ENCODE measurements at places on chromosomes 1 and 21.

DNA sequence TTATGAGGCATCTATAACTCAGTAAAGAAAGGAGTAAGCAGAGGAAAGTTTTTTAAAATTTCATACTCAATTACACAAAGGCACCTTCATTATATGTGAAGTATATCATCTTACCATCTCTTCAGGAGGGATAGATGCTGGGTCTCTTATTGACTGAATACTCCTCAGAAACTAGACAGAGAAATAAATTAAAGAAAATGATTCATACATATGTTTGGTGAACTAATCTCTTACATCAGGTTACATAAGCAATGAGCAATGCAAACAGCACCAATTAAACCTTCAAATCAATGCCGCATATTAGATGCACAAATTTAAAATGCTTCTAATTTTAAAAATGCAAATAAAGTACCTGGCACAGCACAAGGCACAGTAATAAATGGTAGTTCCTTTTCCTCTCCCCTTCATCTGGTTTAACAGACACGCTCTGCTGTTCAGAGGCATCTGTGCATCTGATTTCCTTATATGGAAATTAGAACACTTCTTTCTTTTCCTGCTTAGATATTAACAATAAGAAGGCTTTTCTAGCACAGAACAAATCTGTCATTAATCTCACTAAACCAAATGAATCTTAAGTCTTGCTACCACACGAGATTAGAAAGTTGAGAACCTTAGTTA is 20.0 kb downstream of the SCYL3 start:
- H3K4me3 ChIP-seq: no peak overlapping the region
- H3K27ac ChIP-seq: peak overlapping the region; percentile 42
- H3K4me1 ChIP-seq: no peaks in the 10 kb centered on the region
- H3K36me3 ChIP-seq: peaks cover 22% of the 10 kb centered on the region
- no peak for DNase-seq

- no peaks in the 10 kb centered on the region for H3K36me3 ChIP-seq
- H3K27ac ChIP-seq: no peak overlapping the region
- no peak for DNase-seq
- no peaks in the 10 kb centered on the region for H3K4me1 ChIP-seq
These were observed 71.9 kb downstream of the NMNAT2 start for GRCh38 chr1:183346276-183346732.

GRCh38 chr1:235051521-235051920 is 77.1 kb downstream of the TOMM20 start:
- DNase-seq: no peak
- no peaks in the 10 kb centered on the region for H3K36me3 ChIP-seq
- no peak overlapping the region for H3K27ac ChIP-seq
- H3K4me1 ChIP-seq: peaks cover 4% of the 10 kb centered on the region
- no peak overlapping the region for H3K4me3 ChIP-seq

DNA sequence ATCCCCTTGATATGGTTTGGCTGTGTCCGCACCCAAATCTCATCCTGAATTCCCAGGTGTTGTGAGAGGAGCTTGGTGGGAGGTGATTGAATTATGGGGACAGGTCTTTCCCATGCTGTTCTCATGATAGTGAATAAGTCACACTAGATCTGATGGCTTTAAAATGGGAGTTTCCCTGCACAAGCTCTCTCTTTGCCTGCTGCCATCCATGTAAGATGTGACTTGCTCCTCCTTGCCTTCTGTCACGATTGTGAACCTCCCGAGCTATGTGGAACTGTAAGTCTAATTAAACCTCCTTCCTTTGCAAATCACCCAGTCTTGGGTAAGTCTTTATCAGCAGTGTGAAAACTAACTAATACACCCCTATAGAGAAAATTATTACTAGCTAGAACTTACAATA is 959.5 kb upstream of the ADGRL2 start:
- H3K27me3 ChIP-seq: no peaks in the 10 kb centered on the region
- no peaks in the 10 kb centered on the region for H3K36me3 ChIP-seq
- H3K27ac ChIP-seq: no peak overlapping the region
- H3K4me3 ChIP-seq: no peak overlapping the region
- no peaks in the 10 kb centered on the region for H3K4me1 ChIP-seq

DNA sequence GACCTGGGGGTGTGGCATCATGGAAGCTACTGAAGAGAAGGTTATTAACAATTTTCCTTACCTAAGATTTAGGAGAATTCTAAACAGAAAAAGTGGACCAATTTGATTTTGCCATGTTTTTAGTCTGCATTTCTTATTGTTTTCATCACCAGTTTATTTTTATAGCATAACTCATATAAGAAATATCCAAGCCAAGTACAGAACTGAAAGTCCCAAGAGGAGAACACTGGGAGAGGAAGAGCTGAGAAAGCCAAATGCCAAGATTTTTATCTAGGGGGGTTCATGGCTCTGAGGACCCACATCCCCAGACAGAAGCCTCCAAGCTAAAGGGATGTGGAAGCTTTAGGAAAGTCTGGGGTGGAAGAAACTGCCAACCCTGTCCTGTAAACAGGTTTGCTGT is 109.4 kb upstream of the DUSP10 start:
- H3K36me3 ChIP-seq: no peaks in the 10 kb centered on the region
- DNase-seq: no peak
- peaks cover 4% of the 10 kb centered on the region for H3K4me1 ChIP-seq
- H3K27ac ChIP-seq: no peak overlapping the region

GRCh38 chr1:7219031-7219430 is 433.8 kb downstream of the CAMTA1 start:
- DNase-seq: no peak
- H3K27ac ChIP-seq: no peak overlapping the region
- H3K4me3 ChIP-seq: no peak overlapping the region
- no peaks in the 10 kb centered on the region for H3K4me1 ChIP-seq

DNA sequence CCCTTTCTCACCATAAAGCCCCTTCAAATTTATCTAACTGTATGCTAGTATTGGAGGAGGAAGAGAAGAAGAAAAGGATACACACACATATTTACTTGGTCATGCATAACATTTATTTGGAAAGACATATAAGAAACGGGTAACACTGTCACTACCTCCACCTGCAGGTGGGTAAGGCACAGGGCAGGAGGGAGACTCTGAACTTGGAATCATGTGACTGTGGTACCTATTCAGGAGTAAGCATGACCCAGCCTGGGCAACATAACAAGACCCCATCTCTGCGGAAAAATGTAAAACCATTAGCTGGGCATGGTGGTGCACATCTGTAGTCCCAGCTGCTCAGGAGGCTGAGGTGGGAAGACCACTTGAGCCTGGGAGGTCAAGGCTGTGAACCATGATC is 1.4 kb upstream of the PADI6 start:
- H3K36me3 ChIP-seq: no peaks in the 10 kb centered on the region
- H3K27me3 ChIP-seq: no peaks in the 10 kb centered on the region
- H3K4me3 ChIP-seq: no peak overlapping the region
- H3K4me1 ChIP-seq: peaks cover 33% of the 10 kb centered on the region
- H3K27ac ChIP-seq: no peak overlapping the region
- peak; percentile 42 for DNase-seq

DNA sequence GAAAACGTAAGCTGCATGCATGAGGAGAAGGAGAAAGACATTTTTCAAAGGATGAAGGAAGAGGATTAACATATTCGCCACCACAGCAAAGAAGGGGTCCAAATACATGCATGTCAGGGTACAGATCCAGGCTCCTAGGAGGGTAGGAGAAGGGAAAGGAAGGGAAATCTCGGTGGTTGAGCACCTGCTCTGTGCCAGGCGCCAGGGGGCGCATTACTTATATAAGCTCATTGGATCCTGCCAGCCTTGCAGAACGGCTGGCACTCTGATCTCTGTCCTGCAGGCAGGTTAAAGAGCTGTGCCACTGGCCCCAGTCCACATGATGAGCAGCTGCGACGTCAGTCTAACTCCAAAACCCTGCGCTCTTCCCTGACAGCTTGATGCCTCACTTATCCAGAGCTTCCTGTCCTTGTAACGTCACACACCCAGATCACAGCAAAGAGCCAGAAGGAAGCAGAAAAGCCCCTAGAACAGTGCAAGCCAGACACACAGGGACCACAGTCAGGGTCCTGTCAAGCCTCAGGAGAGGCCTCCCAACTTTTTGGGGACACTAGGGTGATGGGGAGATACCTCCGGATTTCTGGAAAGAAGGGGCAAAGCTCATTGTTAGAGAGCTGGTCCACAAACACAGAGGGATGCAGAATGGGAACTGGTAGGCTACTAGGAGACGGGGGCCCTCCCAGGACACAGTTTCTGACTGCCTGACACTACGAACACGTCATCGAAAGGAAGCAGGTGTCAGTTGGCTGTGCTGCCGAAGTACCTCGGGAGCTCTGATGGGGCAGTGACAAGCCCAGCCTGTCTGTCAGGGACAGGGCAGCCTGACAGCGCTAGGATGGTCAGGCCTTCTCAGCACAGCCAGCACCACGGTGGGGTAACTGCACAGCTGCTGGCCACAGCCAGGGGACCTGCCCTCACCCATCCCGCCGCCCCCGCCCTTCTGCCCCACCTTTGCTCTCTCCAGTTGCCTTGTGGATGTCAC is 99.1 kb downstream of the BEND5 start:
- no peak overlapping the region for H3K4me3 ChIP-seq
- no peaks in the 10 kb centered on the region for H3K36me3 ChIP-seq
- H3K4me1 ChIP-seq: peaks cover 9% of the 10 kb centered on the region
- DNase-seq: peak; percentile 40

DNA sequence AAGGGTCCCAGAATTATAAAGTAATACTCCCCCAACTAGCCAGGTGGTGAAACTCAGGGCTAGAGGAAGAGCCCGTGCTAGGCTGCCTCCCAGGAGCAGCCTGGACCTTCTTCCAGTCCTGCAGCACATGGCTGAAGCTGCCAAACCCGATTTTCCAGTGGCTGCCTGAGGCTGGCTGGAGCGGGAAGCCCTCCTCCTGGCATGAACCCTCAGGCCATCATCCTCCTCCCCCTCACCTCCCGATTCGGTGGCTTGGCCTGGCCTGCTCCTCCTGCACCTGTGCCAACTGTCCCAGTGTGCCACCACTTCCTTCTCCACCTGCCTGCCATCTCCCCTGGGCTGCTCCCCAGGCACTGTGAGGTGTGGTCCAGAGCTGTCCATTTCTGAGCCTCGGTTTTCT is 3.0 kb upstream of the TSPAN1 start:
- H3K27me3 ChIP-seq: peaks cover 14% of the 10 kb centered on the region
- no peak for DNase-seq
- H3K36me3 ChIP-seq: no peaks in the 10 kb centered on the region
- H3K4me1 ChIP-seq: peaks cover 21% of the 10 kb centered on the region

DNA sequence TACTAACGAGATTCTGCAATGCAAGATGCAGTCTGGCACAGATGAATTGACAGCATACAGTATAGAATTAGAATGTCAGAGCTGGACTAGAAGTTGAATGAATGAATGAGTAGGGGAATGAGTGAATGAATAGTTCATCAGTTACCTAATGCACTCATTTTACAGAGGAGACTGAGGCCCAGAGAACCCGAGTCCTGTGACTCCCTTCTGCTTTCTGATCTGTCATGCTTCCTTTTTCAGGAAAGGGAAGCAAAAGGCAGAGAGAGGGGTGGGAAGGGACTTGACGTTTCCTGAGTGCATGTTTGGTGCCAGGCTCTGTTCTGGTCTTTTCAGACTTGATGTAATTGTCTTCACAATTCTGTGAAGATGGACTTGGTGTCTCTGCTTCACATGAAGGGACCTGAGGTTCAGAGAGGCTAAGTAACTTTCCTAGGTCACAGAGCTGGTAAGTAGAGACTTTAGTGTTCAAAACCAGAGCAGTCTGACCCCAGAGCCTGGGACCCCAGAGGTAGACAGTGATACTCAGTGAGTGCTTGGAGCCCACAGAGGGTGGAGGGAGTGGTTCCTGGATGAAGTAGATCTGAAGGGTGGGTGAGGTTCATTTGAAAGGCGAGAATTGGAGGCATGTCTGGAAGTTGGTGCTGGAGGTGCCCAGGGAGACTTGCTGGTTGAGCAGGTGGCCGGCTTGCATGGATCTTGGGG is 8.0 kb upstream of the MEX3A start:
- H3K27ac ChIP-seq: no peak overlapping the region
- no peaks in the 10 kb centered on the region for H3K36me3 ChIP-seq
- H3K4me1 ChIP-seq: no peaks in the 10 kb centered on the region
- no peaks in the 10 kb centered on the region for H3K27me3 ChIP-seq
- no peak overlapping the region for H3K4me3 ChIP-seq

- H3K4me3 ChIP-seq: no peak overlapping the region
- H3K27me3 ChIP-seq: no peaks in the 10 kb centered on the region
- DNase-seq: no peak
- H3K4me1 ChIP-seq: peaks cover 28% of the 10 kb centered on the region
- H3K27ac ChIP-seq: no peak overlapping the region
- H3K36me3 ChIP-seq: no peaks in the 10 kb centered on the region
These were observed 153.0 kb downstream of the TNFSF18 start for GRCh38 chr1:172897738-172898137.

DNA sequence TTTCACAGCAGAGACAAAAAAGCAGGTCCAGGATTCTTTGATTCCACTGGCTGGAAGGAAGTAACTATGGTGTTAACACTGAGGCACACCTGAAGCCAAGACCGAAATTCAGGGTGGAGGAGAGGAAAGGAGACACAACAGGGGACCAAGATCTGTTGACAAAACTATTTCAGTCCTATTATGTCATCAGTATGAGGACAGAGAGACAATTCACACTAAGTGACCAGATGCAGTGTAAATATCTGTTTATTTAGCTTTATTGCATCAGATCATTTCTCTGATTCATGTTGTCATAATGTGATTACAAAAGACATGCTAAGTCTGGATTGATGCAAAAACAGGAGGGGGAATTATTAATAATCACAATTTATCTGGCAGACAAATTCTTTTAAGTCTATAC is 118.8 kb downstream of the SIPA1L2 start:
- no peak overlapping the region for H3K4me3 ChIP-seq
- no peaks in the 10 kb centered on the region for H3K27me3 ChIP-seq
- H3K4me1 ChIP-seq: peaks cover 18% of the 10 kb centered on the region
- DNase-seq: no peak
- no peaks in the 10 kb centered on the region for H3K36me3 ChIP-seq

GRCh38 chr1:62198781-62199125 is 4.1 kb downstream of the L1TD1 start:
- no peak for DNase-seq
- no peak overlapping the region for H3K27ac ChIP-seq
- no peak overlapping the region for H3K4me3 ChIP-seq
- H3K4me1 ChIP-seq: no peaks in the 10 kb centered on the region
- no peaks in the 10 kb centered on the region for H3K36me3 ChIP-seq
- peaks cover 19% of the 10 kb centered on the region for H3K27me3 ChIP-seq

GRCh38 chr1:210731193-210731592 is 402.5 kb downstream of the HHAT start:
- H3K27ac ChIP-seq: no peak overlapping the region
- no peaks in the 10 kb centered on the region for H3K36me3 ChIP-seq
- no peak overlapping the region for H3K4me3 ChIP-seq
- H3K4me1 ChIP-seq: no peaks in the 10 kb centered on the region
- no peak for DNase-seq

- H3K36me3 ChIP-seq: peaks cover 3% of the 10 kb centered on the region
- no peaks in the 10 kb centered on the region for H3K27me3 ChIP-seq
- no peak for DNase-seq
- H3K4me3 ChIP-seq: no peak overlapping the region
These were observed 19.4 kb downstream of the ZBTB37 start for GRCh38 chr1:173887627-173888026.

DNA sequence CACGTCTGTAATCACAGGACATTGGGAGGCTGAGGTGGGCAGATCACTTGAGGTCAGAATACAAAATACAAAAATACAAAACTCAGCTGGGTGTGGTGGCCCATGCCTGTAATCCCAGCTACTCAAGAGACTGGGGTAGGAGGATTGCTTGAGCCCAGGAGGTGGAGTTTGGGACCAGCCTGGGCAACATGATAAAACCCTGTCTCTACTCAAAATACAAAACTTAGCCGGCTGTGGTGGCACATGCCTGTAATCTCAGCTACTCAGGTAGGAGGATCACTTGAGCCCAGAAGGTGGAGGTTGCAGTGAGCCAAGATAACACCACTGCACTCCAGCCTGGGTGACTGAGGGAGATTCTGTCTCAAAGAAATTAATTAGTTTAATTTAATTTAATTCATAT is 6.5 kb upstream of the ITLN1 start:
- H3K36me3 ChIP-seq: no peaks in the 10 kb centered on the region
- no peaks in the 10 kb centered on the region for H3K27me3 ChIP-seq
- no peaks in the 10 kb centered on the region for H3K4me1 ChIP-seq
- no peak for DNase-seq
